Activated effector memory CD4-positive, alpha-beta T cell treated with anti-CD3 and anti-CD28 coated beads, Interleukin-2, amount 50 U/mL, for 16 hours (primary cell): ENCODE measurements at places on chromosomes 3 and 15.

DNA sequence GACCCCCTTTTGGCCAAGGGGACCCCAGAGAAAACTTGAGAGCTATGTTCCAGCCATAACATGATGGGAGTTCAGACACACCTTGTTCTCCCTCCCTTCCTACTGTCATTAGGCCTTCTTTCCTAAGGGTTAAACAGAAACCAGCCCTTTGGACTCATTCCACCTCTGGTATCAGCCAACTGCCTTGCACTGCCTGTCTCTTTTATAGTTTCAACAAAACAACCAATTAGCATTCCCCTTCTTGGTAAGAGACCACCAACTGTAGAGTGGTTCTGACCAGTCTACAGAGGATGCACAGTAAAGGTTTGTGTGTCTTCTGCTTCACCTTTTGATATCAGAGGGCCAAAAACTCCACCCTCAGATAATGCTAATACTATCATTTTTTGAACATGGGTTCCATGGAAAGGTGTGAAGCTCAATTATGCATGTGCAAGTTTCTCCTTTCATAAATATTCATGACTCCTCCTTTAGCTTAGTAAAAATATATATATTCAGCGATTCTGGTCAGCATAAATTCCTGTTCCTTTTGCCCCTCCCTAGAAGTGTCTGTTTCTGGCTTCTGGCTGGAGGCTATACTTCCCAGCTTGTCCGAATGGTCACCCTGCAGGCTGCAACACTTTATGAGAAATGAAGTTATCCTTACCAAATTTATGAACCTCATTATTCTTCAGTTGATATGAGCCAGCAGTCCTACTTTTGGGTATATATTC is 55.9 kb downstream of the SERP1 start:
- no peak for DNase-seq

DNA sequence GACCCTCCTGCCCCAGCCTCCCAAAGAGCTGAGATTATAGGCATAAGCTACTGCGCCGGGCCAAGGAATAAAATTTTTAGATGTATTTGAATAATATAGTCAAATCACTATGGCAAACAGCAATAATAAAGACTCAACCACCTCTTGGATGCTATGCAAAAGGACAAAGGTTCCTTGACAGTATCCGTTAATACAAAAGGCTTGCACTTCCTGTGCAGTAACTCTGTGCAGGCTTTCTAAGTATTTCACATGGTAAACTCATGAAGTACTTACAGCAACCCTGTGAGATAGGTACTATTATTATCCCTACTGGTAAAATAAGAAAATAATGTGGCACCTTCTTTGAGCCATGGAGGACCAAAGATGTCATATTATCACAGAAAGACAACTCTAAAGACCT is 86.8 kb downstream of the SHQ1 start:
- no peak for DNase-seq

DNA sequence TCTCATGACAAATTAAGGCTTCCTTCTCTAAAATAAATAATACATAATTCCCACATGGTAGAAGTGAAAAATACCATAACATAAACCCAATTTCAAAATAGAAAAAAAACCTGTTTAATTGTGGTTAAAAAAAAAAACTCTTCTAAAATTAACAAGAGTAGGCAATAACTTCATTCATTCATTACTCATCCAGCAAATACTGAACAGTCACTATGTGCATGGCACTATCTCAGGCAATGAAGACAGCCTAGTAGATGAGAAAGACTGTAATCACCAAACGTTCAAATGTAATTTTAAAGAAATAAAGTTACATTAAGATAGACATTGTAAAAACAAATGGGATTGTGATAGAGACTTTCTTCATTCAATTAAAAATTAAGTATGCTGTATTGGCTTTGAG is 43.4 kb downstream of the TFDP2 start:
- DNase-seq: no peak

DNA sequence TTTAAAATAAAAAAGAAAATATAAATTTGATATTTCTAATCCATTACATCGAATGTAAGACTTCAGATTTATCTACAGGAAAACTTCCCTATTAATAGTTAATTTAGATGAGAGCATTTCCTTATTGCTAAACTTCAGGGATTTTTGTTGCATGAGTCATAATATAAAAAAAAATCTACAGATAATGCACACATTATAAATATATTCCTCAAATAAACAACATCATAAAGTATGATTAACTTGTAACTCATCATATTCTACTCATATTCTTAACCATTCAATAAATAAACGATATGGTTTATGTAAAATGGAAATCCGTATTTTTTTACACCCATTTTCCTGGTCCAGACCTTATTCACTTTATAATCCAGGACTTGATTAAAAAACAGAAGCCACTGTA is 477.0 kb downstream of the EPHA3 start:
- DNase-seq: no peak

DNA sequence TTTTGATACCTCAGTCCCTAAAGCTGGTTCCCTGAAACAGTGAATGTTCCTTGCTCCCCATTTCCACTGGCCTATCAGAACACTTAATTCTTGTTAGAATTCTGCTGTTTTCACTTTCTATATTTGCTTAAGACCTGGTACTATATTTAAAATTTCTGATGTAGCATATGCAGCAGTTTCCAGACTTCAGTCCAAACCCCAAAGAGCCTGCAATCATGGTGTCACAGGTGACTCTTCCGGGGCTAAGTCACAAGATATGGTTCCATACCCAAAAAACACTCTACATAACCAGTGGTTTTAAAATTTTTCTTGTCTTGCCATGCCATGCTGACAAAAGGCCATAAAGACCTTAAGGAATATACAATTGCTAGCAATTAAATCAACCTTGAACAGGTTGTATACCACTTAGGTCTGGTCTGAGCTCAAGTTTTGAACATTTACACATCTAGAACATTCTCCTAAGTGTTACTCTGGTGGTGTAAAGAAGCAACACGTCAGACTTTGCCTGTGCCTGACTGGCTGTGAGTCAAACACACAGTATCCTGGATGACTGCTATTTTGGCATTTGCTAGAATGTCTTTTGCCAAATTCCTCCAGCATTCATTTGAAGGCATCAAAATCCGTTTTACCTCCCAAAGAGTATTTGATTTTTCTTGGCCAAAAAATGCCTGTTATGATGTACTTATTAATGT is 160.0 kb downstream of the FRMD5 start:
- DNase-seq: no peak

DNA sequence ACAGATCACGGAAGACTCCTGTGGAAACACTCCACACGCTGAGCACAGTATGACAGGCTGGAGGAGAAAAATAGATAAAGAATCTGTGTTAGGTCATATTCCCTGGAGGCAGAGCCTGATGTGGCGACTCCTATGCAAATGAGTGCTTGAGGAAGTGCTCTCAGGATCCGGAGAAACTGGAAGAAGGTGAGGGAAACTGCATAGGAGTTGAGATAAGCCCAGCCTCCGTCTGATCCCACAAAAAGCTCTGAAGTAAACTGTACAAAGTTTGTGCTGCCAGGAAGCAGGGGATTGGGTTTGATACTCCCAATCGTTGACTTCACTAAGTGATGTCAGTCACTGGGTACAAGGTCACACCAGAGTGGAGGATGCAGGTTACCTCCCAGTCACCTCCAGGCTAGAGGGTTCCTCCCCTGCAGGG is 33.4 kb downstream of the OSBPL10 start:
- no peak for DNase-seq

- no peak for DNase-seq
These were observed 117.9 kb downstream of the LRRC28 start for GRCh38 chr15:99369196-99369595.
